Dermis blood vessel endothelial cell (primary cell): ENCODE measurements at places on chromosomes 6 and 20. TPM values are rescaled to one million over a fixed set of nuclear protein-coding genes. Genes with fewer than 3 reads are reported as not detected.

DNA sequence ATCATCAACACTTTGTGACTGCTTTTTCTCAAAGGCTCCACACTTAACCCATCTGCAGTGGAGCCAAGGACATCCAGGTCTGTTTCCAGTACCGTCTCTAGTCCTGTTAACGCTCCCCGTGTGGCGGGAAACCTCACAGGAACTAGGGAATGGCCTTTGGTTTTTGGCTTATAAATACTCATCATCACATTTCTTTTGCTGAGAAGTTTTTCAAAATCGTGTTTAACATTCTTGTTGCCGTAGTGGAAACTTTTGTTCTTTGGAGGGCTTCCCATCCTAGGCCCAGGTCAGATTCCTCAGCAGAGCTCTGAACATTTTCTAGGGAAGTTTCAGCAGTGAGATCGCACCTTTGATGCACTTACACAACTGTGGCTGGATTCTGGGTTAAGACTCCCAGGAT, 24.6 kb downstream of the DAAM2 start:
- DNase-seq = no peak

DNA sequence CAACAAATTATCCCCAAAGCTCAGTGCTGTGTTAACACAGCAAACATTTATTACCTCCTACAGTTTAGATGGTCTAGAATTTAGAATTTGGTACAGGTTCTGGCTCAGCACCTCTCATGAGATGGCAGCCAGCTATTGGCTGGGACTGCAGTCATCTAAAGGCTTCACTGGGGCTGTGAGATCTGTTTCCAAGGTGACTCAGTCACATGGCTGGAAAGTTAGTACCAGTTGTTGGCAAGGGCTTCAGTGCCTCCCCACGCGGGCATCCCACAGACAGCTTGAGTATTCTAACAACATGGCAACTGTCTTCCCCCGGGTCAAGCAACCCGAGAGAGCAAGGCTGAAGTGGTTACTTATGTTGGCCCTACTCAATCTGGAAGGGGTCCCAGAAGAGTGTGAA, 44.8 kb upstream of the F13A1 start:
- no peak for DNase-seq

DNA sequence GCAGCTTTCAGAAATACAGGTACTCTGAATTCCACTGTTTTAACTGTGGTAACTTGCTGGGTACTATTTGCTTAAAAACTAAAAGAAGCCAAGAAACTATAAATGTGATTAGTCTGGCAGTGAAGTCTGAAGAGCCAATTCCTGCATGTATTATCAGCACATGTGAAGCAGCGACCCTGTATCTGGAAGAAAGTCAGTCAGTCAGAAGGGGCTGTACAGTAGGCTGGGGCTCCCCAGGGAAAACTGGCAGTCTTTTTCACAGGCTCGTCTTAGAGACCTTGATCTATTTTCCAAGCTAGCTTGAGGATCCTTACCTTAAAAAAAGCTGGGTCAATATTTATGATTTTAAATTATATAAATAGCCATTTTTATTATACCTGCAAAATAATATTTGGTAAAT, 104.9 kb downstream of the PDSS2 start:
- no peak for DNase-seq

- DNase-seq = no peak
Observed at GRCh38 chr20:32523613-32524213, 61.4 kb downstream of the NOL4L start.

- DNase-seq = no peak
Observed at GRCh38 chr20:57317316-57317788, 12.3 kb upstream of the SPO11 start.

- DNase-seq = peak; percentile 5
Observed at GRCh38 chr6:101393829-101394251, 332 bp downstream of the GRIK2 start.

GRCh38 chr6:157456524-157456829, 75.5 kb downstream of the ZDHHC14 start:
- peak; percentile 41 for DNase-seq

- no peak for DNase-seq
Observed at GRCh38 chr6:122770835-122771601, 8.5 kb upstream of the FABP7 start.

DNA sequence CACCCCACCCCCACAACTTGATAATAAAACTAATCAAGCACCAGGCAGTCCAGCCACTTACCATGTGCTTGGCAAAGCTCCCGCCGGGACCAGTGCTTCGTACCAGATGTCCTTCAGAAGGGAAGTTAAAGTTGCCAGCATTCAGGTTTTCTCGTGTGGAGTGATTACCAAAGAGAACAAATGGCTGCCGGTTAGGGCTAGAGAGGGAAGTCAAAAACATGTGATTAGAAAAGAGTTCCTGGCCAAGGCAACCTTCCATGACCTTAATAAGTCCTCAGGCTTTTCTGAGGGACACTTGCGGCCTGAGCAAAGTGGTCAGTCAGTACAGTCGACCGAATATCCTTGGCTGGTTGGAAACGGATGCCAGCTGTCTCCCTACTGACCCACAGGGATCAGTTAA, 67.0 kb downstream of the DNAAF9 start:
- DNase-seq = peak; percentile 20

- DNase-seq = peak; percentile 79
Observed at GRCh38 chr20:31606804-31607639, 1.9 kb downstream of the ID1 start.

GRCh38 chr20:35447082-35447789, 8.2 kb upstream of the CEP250 start:
- DNase-seq = peak; percentile 92

DNA sequence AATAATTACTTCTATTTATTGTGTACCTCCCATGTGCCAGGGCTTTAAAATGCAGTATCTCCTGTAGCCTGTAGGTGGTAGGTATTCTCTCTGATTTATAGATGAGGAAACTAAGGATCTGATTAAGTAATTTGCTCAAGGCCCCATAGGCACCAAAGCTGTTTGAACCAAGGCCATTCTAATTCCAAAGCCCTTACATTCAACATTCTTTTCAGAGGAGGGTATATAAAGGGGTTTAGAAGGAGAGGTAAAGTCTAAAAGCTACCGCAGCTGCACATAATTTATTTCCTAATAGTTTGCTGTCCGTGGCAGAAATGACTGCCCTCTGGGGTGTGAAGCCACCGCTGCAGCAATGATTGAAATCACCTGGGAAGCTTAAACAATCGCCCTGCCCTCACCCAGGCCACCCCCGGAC, 95.0 kb upstream of the FAM8A1 start:
- peak; percentile 59 for DNase-seq

GRCh38 chr20:37562695-37563480, 35.2 kb upstream of the BLCAP start:
- no peak for DNase-seq

DNA sequence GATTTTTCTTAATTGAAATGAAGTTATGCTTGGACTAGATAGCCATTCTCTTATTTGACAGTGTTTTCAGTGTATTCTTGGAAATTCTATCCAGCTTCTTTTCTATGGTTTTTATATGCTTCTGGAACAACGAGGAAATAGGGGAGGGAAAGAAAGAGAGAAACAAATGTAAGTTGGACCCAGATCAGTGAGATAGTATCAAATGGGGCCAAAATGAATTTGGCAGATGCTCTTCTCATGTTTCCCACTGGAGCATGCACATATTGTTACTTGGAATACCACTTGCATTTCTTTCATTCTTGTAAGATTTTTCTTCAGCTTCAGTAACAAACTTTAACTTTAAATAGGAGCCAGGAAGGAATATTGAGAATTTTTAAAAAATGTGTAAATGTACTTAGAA, 312.3 kb downstream of the PRL start:
- DNase-seq = no peak

DNA sequence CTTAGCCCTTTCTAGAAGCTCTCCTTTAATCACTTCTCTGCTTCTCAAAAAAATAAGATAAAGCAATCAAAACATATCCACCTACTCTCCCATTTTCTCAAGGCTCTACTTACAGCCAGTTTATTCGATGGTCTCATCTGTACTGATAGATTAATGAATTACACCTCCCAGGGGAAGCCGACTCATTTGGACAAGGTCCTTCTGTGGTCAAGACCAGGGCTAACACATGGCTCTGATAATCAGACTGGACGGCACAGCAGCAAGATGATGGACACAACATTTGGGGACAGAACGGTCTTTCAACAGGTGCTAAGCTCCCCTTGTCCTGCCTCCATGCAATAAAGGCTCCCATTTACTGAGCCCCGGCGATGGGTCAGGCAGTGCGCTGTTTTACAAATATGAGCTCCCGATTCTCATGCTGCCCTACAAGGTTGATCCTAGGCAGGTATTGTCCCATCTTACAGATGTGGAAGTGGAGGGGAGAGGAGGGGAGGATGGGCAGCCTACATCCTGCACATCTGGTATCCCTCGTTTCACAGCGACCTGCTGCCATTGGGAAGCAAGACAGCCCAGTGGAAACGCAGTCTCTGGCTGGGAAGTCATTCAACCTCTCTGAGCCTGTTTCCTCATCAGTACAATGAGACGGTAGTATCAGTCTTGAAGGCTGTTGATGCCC, 15.7 kb downstream of the CPNE5 start:
- DNase-seq = peak; percentile 50

DNA sequence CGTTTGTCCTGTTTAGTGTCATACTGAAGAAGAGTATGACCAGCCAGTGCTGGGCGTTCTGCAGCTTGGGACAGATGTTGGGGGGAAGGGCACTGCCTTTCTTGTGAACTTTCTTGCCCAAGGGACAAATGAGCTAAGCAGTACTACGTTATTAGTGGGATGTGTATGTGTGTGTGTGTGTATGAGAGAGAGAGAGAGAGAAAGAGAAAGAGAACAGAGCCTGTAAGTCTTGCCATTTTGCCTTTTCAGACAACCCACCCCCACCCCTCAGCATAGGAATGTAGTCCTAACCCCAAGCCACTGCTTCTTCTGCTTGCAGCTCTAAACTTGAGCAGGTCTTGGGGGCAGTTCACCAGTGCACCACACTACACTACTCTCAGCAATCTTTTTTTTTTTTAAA, 45.5 kb downstream of the E2F3 start:
- DNase-seq = no peak

GRCh38 chr6:136146130-136146529, 104.0 kb downstream of the MTFR2 start:
- peak; percentile 31 for DNase-seq

DNA sequence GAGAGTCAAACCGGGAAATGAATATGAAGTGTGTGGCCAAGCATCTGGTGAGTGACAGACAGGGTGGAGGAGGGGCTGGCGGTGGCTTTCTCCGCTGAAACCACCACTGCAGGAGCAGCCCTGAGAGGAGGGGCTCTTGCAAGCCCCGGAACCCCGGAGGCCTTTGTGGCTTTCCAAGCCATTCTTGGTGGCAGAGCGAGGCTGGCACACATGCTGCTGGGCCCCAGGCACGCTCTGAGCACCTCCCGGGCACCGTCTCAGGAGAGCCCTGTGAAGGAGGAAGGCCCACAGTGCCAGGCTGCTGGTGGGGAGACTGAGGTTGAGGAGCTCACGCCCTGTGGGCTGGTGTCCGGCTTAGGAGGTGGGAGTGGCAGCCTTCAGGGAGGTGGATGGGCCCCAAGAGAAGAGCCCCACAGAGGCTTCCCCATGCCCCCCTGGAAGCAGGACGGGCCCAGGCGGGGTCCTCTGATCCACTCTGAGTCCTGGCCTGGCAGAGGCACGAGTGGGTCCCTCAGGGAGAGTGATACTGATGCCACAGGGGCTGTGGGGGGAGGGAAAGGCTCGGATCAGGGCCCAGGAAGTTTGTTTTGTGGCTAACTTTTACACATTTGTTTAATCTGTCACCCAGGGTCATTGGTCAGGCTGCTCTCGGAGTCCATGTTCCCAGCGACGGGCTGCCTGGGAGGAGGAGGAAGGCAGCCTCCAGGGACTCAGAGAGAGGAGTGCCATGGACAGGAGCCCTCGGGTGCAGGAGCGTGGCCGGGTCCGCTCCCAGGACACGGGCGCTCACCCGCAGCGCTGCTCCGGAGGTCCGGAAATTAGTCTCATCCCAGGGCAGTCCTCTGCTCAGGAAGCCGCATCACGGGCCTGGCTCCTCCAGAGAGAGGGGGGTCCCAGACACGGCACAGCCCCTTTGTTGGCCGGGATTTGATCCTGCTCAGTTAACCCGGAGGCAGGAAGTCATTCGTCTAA, 170.7 kb downstream of the ERMARD start:
- peak; percentile 13 for DNase-seq

- no peak for DNase-seq
Observed at GRCh38 chr20:1327827-1328679, 886 bp downstream of the SDCBP2 start.

DNA sequence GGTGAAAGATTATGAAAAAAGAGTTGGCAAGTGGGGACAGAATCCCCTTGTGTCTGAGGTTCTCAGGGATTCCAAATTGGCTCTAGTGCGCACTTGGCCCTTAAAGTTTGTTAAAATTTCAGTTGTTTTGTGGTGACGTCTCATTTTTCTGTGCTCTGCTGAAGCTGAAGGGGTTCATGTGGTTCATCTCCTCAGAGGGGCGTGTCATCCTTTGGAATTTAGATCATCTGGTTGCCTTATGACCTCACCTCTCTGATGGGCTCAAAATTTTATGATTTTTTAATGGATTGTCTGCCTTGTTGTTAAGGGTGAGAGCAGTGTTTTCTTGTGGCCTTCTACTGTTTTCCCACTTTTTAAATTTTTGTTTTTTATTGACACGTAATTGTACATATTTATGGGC, 20.3 kb downstream of the CYB5R4 start:
- no peak for DNase-seq

DNA sequence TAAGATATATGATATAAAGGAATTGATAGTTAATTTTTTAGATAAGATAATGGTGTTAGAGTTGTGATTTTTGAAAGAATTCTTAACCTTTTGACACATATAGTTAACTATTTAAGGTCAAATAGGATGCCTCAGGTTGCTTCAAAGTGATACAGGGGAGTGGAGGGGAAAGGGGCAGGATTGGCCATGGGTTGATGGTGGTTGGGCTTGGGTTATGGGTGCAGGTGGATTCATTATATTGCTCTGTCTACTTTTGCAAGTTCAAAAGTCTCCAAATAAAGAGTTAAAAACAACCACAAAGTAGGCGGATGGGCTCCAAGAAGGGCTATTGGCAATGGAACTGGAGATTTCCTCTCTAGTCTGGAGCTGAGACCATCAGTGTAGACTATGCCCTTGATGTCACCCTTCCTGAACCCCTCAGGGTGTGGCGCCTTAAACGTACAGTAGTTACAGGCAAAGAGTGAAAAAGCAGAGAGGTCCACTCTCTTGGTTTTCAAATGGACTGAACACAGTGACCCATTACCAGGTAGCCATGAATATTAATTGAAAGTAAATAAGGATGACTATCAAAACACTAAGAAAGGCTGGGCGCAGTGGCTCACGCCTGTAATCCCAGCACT, 81.2 kb downstream of the PTPN1 start:
- no peak for DNase-seq

GRCh38 chr6:148578489-148578814, 168.4 kb upstream of the UST start:
- no peak for DNase-seq

- no peak for DNase-seq
Observed at GRCh38 chr6:36289281-36289878, 19.5 kb downstream of the PNPLA1 start.

Gene MYLK4
- 0.51 and 0.65 TPM in 2 replicates for total RNA-seq

Gene CAGE1
- total RNA-seq = under 0.01 TPM in 1 of 2 replicates, not detected in the other

Gene TRIM31
- not detected in 2 replicates for total RNA-seq

Gene HLA-DPA1
- total RNA-seq = 0.34 and 17.4 TPM in 2 replicates

Gene C20orf202
- not detected in 2 replicates for total RNA-seq

Gene UBE2C
- 9.9 and 30.2 TPM in 2 replicates for total RNA-seq

Gene TREML4
- not detected in 2 replicates for total RNA-seq

Gene SULF2
- 92.1 and 131 TPM in 2 replicates for total RNA-seq

Gene RARS2
- 31.7 and 38.3 TPM in 2 replicates for total RNA-seq

Gene WFDC2
- total RNA-seq = not detected in 2 replicates

Gene MYCT1
- 112 and 162 TPM in 2 replicates for total RNA-seq
